ENCODE measurements at places on chromosomes 5 and 9. TPM values are rescaled to one million over a fixed set of nuclear protein-coding genes. Genes with fewer than 3 reads are reported as not detected.

The CDK7 gene
- total RNA-seq: 49.2 TPM

The ADGRD2 gene
- total RNA-seq: not detected

The TAF1L gene
- 0.03 TPM for total RNA-seq

The SNCB gene
- total RNA-seq: not detected

The SGCD gene
- total RNA-seq: not detected

The PHF24 gene
- 0.08 TPM for total RNA-seq

The TYRP1 gene
- not detected for total RNA-seq

The PCDHB11 gene
- not detected for total RNA-seq

The LCN15 gene
- total RNA-seq: not detected

The CAMK2A gene
- not detected for total RNA-seq

The WNT8A gene
- not detected for total RNA-seq

The SLC34A1 gene
- 0.26 TPM for total RNA-seq

The DCTN4 gene
- total RNA-seq: 42.3 TPM

The HAVCR1 gene
- 2.4 TPM for total RNA-seq

The ZNF483 gene
- 3.5 TPM for total RNA-seq

The PCDHB6 gene
- not detected for total RNA-seq

The IGFBPL1 gene
- total RNA-seq: not detected
